ENCODE measurements at places on chromosomes 5 and 9.

DNA sequence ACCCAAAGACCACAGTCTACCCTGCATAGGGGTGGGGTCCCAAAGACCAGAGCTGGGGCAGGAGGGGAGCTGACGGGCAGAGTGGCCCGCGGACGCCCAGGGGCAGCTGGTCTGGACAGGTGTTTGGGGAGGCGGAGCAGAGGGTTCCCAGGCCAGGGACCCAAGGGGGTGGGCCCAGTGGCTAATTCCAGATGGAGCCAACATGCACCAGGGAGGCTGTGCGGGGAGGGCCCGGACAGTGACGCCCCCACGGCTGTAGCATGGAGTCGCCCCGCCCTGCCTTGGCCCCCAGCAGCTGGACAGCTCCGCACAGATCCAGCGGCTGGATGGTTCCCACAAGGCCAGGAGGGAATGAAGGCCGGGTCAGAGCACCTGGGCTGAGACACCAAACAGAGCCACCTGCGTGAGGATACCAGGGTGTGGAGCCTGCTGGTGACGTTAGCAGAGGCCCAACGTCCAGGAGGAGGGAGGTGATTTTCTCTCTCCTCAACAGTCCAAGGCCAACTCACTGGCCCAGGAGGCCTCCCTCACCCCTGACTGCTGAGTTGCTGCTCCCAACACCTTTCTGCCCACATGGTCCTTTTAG lies 55.3 kb upstream of the EGFL7 start:
- DNase-seq, result no peak

- DNase-seq, result no peak
These were observed 88.4 kb upstream of the GRAMD2B start for GRCh38 chr5:126334760-126335159.

DNA sequence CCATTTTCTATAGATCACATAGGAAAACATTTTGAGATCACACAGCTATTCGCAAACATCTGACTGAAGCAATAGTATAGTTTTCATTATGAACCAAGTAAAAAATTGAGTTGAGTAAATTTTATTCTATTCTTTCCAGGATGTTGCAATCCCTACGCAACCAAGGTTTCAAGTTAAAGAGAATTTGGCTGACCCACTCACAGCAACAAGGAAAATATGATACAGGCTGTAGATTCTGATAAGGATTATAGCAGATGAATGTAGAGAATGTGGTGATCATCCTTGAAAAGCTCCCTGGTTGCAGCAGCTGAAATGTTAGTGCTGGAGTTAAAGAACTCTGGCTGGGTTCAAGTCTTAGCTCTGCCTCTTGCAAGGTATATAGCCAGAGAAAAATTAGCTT lies 4.7 kb downstream of the ABCA1 start:
- DNase-seq, result no peak

- DNase-seq, result no peak
These were observed 146.8 kb upstream of the FBXL7 start for GRCh38 chr5:15353086-15353645.

- no peak for DNase-seq
These were observed 21.7 kb upstream of the SYNPO start for GRCh38 chr5:150618588-150619281.

DNA sequence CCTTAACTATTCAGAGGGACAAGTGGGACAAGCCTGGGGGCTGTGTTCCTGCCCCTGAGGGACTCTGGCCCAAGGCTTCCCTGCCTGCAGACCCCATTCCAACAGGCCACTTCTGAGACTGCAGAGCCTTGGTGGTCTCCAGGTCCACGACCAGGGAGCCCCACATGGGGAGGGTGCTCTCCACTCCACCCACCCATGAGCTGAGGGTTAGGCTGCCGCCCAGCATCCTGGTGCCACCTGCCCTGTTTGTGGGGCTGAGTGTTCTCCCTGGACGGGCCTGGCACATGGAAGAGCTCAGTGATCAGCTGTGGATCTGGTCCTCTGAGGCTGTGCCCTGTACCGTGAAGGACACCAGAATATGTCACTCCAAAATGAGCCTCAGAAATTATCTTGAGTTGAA lies 2.5 kb upstream of the ABO start:
- DNase-seq, result no peak

GRCh38 chr9:95088421-95089161 lies 228.9 kb downstream of the FANCC start:
- no peak for DNase-seq

DNA sequence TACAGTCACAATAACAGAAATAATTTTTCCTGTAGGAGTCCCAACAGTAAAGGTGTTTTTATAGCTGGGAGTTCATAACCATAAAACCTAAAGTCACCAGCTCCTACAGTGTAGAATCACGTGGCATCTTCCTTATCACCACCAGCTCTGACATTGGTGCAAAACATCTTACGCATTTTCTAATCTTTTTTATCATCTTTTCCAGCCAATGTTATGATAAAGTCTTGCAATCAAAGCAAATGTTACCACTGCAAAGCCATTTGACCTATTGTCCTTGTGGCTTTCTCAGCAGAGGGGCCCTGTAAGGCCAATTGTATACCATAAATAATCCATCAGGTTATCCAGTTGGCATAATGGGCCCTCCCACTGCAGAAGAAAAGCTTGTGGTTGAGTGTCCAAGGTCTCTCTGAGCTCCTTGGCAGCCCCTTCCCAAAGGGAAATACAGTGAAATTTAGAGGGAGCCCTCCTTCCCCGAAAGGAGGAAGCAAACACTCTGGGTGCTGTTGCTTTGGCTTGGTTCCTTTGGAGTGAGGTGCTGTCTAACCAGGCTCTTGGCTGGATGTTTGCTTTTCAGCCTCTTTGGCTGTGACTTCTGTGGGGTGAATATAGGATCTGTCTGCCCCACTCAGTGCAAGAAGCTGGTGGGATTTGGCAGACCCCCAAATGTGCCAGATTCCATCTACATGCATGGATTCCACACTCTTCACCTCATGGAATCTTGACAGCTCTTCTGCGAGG lies 29.3 kb upstream of the CPEB4 start:
- no peak for DNase-seq

GRCh38 chr5:37888476-37888875 lies 48.6 kb upstream of the GDNF start:
- no peak for DNase-seq

DNA sequence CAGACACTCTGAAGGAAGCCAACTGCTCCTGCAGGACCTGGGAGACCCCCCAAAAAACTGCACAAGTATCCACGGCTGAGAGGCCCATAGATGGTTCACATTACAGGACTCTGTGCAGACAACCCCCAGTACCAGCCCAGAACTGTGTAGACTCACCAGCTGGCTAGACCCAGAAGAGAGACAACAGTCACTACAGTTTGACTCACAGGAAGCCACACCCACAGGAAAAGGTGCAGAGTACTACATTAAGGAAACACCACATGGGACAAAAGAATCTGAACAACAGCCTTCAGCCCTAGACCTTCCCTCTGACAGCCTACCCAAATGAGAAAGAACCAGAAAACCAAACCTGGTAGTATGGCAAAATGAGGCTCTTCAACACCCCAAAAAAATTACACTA lies 281.2 kb upstream of the RGMB start:
- DNase-seq, result no peak

DNA sequence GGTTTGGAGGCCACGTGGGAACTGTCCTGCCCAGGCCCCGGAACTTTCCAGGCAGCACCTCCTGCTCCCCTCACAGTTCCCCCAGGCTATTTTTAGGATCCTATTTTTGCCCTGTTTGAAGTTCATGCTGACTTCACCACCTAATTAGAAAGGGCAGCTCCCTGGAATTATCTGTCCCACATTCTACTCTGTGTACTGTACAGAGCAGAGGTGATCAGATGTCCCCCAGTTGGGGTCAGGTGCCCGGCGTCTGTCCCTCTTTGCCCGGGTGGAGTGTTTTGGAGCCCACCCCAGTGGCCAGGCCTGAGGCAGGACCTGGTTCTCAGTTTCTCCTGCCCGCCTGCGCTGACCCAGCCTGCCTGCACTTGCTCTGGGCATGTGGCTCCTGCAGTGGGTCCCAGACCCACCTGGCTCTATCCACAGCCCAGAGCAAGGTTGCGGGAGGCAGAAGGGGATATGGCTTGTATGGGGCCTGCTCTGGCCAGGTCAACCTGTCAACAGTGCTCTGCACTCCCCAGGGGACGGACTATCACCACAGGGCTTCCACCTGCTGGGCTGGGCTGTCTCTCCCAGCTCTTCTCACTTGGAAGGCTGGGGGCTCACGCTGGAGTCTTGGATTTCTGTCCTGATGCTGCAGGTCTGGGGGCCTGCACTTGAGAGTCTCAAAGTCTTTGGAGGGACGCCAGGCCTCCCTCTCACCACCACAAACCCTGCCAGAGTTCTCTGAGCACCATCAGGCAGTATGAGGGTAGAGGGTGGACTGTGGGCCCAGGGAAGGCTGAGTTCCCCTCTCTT lies 268.3 kb downstream of the GADD45G start:
- no peak for DNase-seq

GRCh38 chr5:93582677-93583438 lies at the start of gene NR2F1:
Gene NR2F1 (plus strand): TSS chr5:93583222. CDS start chr5:93585024, 1,802 bp downstream.
- DNase-seq, result no peak

GRCh38 chr5:395156-395920 lies 47.6 kb upstream of the EXOC3 start:
- DNase-seq, result no peak

DNA sequence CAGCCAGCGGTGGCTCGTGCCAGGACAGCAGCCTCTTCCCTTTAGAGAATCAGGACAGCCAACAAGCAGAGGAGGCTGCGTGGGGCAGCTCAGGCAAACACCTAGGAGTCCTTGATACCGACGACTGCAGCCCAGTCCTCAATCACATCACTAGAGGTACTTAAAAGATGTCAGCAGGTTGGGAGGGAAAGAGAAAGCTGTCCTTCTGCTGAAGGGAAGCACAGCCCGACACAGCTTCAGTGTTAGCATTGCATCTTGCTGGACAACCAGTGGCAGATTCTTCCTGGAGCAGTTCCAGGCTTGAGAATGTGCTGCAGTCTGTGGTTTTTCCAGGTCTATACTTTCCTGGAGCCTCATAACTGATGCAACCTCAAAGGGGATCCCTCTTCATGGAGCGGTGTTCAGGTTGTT lies 230.5 kb downstream of the SYK start:
- DNase-seq, result no peak

DNA sequence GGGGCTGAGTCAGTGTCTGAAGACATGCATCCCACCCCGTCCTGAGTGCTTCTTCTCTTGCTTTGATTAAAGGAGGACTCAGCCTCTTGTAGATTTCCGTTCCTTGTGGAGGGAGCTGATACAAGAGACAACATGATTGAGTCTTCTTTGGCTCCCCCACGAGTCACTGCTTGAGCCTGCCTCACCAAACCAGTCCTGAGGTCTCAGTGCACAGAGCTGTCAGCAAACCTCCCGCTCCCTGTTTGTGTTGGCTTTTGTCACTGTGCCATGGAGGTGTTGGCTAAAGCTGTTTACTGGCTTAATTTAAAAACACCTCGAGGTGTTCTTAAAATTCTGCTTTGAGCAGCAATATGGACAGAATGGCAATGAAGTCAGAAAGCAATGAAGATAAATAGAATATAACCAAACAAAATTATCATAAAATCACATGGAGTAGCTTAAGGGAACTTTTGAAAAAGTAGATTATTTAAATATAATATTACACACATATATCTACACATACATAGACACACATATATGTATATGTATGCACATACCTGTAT lies 234.1 kb upstream of the ANKRD55 start:
- DNase-seq, result no peak

DNA sequence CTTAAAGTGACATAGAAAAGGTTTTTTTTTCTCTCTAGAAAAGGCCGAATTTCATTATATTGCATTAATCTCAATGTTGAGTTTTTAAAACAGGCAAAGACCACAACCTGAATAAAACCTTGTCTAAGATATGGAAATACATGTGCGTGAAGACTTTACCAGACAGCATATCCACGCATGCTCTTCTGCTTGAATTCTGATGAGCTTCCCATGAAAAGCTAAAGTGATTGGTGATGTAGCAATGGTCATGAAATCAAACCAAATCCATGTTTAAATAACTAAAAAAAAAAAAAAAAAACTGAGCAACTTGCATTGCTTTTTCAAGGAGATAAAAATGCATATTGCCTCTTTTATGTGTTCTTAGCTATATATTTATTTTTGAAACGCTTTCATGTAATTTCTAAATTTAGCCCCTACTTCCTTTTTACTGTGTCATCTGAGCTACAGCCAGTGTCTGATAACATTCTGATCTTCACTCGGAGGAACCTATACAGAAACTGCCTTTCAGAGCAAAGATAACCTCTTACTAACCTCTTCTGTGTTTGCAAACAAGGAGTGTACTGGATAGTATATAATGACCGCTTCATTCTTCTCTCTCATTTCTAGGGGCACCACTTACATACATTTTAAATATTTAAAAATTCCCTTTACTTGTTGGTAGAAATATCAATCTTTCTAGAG lies 179.1 kb upstream of the GNA14 start:
- DNase-seq, result no peak

- DNase-seq, result no peak
These were observed 24.0 kb downstream of the RANBP17 start for GRCh38 chr5:170885809-170886208.

- DNase-seq, result no peak
These were observed 87.0 kb downstream of the ANGPTL2 start for GRCh38 chr9:127035423-127035822.

GRCh38 chr5:128629157-128629556 lies 91.1 kb upstream of the FBN2 start:
- DNase-seq, result no peak

DNA sequence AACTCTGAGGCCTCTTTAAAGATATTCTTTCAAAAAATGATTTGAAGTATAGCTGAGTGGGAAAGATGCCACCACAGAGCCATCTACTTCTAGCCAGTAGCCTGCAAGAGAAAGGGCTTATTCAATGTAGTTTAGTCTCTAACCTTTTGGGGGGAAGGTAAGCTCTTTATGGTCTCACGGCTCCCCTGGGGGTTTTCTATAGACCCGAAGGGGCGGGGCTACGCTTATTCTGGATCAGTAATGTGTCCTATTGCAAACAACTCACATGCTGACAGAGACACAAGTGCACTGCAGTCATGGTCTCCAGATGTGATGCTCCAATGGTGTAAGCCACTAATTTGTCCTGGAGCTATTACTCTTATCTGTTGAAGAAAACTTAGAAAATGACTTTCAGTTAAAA lies 53.4 kb upstream of the RPS23 start:
- no peak for DNase-seq

DNA sequence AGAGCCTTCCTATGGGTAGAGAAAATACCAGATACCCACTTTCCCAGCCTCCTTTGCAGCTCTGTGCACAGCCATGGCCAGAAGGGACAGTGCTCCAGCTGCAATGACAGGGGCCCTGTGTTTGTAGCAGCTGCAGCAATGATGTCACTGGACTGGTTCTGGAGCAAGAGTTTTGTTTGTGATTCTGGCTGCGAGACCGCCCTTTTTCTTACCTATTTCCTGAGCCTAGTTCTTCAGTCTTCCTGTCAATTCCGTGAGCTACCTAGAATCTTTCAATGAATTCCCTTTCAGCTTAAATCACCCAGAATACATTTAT lies 10.0 kb upstream of the BOD1 start:
- no peak for DNase-seq

All from stimulated activated CD4-positive, alpha-beta T cell treated with anti-CD3 and anti-CD28 coated beads, Interleukin-2, amount 100 ng/mL, for 24 hours (primary cell).